ENCODE measurements at places on chromosomes 12 and 14.

DNA sequence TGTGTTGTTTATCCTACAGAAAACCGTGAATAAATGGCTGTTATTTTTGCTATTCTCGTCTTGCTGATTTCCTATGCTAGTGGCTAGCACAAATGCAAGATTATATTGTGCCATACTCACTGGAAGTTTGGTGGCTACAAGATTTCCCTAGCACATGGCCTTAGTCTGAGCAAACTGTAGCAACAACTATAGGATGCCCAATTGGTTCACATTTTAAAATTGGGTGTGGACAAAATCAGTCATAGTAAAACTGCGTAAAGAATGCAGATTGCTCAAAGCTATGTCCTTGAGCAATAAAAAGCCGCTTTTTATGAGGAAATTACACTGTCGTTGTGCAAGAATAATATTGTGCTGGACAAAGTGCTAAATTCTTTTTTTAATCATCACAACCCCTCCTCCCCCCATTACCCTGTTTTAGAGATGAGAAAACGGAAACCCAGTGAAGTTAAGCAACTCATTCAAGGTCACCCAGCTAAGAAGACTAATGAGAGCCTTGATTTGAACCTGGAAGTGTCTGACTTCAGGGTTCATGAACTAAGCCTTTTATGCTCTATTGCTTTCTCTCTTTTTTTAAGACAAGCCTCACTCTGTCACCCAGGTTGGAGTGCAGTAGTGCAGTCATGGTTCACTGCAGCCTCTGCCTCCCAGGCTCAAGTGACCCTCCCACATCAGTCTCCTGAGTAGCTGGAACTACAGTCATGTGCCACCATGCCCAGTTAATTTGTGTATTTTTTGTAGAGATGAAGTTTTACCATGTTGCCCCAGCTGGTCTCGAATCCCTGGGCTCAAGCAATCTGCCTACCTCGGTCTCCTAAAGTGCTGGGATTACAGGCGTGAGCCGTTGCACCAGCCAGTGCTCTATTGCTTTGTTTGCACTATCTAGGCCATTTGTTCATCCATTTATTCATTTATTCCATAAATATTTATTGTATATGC, 73.6 kb downstream of the SRGAP1 start:
- H3K27me3 ChIP-seq, result no peaks in the 10 kb centered on the region
- no peaks in the 10 kb centered on the region for H3K36me3 ChIP-seq
- H3K27ac ChIP-seq, result no peak overlapping the region
- H3K4me1 ChIP-seq, result no peaks in the 10 kb centered on the region

DNA sequence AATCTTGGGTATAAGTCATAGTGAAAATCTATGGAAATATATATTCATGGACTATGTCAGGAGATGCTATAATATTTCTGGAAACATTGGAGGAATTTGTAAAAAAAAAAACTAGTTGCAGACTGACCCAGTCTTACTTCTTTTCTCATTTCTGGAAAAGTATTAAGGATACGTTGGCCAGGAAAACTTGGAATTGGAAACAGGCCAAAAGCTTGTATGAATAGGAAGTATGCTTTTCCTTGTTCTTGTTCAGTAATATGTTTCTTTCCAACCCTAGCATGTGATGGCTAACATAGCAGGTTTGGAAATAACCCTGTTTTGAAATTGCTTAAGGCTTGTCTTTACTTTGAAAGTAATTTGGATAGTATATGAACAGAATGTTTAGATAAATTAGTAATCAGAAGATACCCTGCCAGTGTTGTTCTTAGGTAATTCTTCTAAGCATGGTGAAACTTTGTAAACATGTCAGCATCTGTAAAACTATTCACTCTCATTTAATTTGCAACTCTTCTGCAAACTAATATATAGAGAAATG, 316.2 kb downstream of the NPAS3 start:
- no peak for DNase-seq
- H3K4me1 ChIP-seq, result peaks cover 23% of the 10 kb centered on the region
- H3K27me3 ChIP-seq, result no peaks in the 10 kb centered on the region

GRCh38 chr12:122944605-122945592, 21.4 kb downstream of the ABCB9 start:
- H3K4me3 ChIP-seq, result no peak overlapping the region
- H3K4me1 ChIP-seq, result peaks cover 7% of the 10 kb centered on the region
- H3K36me3 ChIP-seq, result no peaks in the 10 kb centered on the region

- no peaks in the 10 kb centered on the region for H3K4me1 ChIP-seq
- no peak overlapping the region for H3K27ac ChIP-seq
- no peak overlapping the region for H3K4me3 ChIP-seq
- no peak for DNase-seq
- no peaks in the 10 kb centered on the region for H3K36me3 ChIP-seq
Observed at GRCh38 chr12:77294016-77294415, 228.6 kb upstream of the E2F7 start.

DNA sequence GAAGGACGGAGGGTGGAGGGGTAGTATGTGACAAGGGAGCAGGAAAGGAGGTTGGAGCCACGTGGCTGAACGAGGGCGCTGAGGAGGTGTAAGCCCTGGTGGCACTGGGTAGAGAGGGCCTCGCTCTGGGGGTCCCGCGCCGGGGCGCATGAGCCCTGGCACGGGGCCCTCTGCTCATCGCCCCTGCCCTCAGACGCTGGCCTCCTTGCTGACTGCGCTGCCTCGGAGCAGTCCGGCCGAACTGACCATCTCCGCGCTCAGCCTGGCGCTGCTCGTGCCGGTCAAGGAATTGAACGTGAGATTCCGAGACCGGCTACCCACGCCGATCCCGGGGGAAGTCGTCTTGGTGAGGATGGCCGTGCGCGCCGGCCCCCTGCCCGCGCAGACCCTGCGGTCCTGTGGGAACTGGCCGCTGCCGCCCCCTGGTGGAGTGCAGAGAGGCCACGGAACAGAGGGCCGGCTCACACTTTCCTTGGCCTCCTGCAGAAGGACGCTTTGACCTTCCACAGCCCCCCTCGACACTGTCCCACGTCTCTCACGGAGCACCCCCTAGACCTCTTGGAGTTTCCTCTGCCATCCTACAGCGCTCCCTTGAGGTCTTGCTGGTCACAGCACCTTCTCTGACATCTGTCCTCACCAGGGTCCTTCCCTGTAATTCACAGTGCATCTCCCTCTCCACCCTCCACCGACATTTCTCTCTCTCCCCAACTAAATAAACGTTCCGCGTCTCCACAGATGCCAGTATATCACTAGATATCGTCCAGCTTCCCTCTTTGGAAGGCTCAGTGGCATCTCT, 10.5 kb downstream of the ARHGEF25 start:
- DNase-seq, result no peak
- H3K4me1 ChIP-seq, result peaks cover 1% of the 10 kb centered on the region
- no peak overlapping the region for H3K27ac ChIP-seq
- peak overlapping the region; percentile 68 for H3K4me3 ChIP-seq
- no peaks in the 10 kb centered on the region for H3K36me3 ChIP-seq

GRCh38 chr14:93971635-93972027, 4.7 kb downstream of the ASB2 start:
- no peak overlapping the region for H3K27ac ChIP-seq
- H3K4me3 ChIP-seq, result no peak overlapping the region
- no peak for DNase-seq
- no peaks in the 10 kb centered on the region for H3K27me3 ChIP-seq
- no peaks in the 10 kb centered on the region for H3K36me3 ChIP-seq
- H3K4me1 ChIP-seq, result no peaks in the 10 kb centered on the region

- no peak for DNase-seq
- no peaks in the 10 kb centered on the region for H3K27me3 ChIP-seq
- no peak overlapping the region for H3K27ac ChIP-seq
- no peaks in the 10 kb centered on the region for H3K36me3 ChIP-seq
- H3K4me1 ChIP-seq, result no peaks in the 10 kb centered on the region
Observed at GRCh38 chr12:29907461-29907860, 123.7 kb upstream of the TMTC1 start.

DNA sequence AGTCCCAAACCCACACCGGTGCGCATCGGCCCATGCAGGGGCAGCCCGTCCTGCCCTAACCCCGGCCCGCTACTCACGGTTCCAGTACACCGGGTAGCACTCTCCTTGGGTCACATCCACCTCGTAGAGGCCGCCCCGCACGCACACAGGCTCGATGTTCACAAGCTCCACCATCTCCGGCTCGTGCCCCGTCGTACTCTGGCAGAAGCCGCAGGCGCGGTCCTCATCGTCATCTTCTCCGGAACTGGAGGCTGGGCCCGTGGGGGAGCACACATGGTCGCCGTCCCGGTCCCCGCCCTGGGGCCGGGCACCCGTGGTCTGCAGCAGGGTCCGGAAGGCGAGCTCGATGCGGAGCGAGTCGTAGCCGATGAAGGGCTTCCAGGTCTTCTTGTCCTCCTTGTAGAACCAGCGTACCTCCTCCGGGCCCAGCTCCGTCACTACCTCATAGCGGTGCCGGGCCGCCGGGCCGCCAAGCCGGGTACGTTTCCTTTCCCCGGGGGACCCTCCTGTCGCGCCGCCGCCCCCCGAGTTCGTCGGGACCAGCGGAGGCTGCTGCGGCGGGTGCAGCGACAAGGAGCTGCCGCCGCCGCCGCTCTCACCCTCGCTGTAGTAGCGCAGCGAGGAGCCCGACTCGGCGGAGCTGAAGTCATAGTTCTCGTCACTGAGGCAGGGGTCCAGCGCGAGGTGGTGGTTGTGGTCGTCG, 788 bp downstream of the DDHD1 start:
- no peaks in the 10 kb centered on the region for H3K36me3 ChIP-seq
- no peaks in the 10 kb centered on the region for H3K27me3 ChIP-seq
- peak; percentile 20 for DNase-seq
- H3K27ac ChIP-seq, result peak overlapping the region; percentile 74

DNA sequence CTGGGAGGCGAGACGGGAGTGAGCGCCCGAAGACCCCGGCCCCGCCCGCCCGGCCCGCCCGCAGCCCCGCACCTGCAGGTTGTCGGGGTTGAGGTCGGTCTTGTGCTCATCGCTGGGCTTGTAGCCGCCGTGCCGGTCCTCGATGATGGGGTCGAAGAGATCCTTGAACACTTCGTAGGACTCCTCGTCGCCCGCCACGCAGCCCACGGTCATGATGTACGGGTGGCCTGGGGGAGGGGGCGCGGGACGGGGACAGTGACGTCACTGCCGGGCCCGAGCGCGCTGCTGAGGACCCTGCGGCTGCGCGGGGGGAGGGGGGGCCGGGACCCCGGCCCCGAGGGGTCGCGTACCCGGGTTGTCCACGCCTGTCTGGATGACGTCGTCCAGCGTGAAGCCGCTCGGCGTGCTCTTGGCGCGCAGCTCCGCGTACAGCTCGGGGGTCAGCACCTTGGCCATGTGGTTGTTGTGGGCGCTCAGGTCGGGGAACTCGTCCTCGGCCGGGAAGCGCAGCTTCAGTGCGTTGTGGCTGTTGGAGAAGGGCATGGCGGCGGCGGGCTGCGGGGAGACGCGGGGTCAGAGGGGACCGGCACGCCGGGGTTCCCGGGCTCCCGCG, 573 bp downstream of the CKB start:
- H3K4me1 ChIP-seq, result peaks cover 57% of the 10 kb centered on the region
- H3K27me3 ChIP-seq, result no peaks in the 10 kb centered on the region
- no peak for DNase-seq
- peak overlapping the region; percentile 100 for H3K4me3 ChIP-seq
- no peak overlapping the region for H3K27ac ChIP-seq

- no peak overlapping the region for H3K27ac ChIP-seq
- no peaks in the 10 kb centered on the region for H3K27me3 ChIP-seq
- H3K36me3 ChIP-seq, result peaks cover 3% of the 10 kb centered on the region
- H3K4me3 ChIP-seq, result no peak overlapping the region
- no peaks in the 10 kb centered on the region for H3K4me1 ChIP-seq
Observed at GRCh38 chr14:60278350-60278749, 29.3 kb downstream of the PPM1A start.

DNA sequence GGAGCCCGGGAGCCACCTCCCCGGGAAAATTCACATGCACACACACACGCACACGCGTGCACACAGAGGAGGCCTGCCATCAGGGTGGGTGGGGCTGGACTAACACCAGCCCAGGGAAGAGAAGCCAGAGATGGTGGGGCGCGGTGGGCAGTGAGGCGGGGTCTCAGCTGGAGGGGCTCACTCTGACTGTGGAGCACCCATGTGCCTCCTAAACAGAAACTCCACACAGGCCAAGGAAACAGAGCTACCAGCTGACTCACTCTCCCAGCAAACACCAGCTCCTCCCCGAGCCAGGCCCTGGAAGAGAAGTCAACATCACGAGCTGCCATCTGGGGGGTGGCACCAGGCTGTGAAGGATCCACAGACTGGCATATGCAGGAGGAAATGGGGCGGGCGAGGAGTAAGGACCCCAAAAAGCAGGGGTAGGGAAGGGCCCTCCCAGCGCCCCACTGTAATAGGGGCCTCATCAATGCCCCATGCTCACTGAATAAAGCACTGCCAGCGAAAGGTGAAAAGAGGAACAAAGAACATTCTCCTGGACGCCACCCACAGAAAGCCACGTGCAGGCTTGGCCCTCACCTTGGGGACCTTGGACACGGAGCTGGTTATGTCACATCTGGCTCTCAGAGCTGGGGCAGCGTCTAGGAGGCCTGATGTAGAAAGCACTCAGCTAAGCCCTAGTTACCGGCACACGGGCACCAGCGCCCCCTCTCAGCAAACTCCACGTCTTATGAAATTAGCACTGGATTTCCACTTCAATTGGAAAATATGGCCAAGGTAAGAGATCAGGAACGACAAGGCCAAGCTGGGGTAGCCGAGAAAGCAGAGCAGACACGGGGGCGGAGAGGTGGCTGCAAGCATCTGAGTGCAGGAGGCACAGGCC, 8.4 kb upstream of the INF2 start:
- peak overlapping the region; percentile 76 for H3K27ac ChIP-seq
- DNase-seq, result no peak
- no peaks in the 10 kb centered on the region for H3K27me3 ChIP-seq
- no peak overlapping the region for H3K4me3 ChIP-seq
- H3K4me1 ChIP-seq, result peaks cover 51% of the 10 kb centered on the region

DNA sequence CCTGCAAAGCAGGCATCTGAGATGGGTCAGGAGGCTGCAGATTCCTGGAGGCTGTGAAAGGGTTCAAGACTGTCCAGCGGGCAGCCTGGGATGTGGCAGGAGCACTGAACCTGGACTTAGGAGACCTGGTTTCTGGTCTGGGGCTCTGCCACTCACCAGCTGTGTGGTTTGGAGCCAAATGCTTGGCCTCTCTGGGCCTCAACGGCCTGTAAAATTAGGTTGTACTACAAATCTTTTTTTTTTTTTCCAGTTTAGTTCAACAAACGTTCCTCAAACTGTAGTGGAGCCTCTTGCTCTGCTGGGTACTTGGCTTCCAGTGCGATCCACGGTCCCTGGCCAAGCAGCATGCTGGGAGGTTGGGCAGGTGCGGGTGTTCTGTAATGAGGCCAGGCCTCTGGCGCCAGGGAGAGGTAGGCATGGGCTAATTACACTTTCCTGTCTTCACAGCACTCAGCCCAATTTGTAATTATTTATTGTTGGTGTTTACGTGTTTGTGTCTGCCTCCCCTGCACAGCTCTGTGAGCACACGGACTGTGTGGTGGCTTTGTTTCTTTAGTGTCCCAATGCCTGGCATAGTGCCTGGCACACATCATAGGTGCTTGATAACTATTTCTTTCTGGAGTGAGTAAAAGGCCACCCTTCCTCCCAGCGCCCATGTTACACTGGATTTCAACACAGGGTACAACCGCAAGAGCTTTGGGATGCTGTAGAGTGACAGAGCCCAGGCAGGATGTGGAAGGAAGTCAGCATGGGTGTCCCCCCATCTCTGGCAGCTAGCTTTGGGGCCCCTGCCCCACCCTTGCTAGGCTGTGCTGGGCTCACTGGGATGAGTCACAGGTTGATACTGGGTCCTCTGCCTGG, 5.8 kb upstream of the KRT80 start:
- H3K4me3 ChIP-seq, result no peak overlapping the region
- H3K4me1 ChIP-seq, result peaks cover 22% of the 10 kb centered on the region
- peaks cover 49% of the 10 kb centered on the region for H3K27me3 ChIP-seq
- H3K27ac ChIP-seq, result no peak overlapping the region

All from neuronal stem cell (in vitro differentiated cells).